ENCODE measurements at places on chromosomes 4 and X. TPM values are rescaled to one million over a fixed set of nuclear protein-coding genes. Genes with fewer than 3 reads are reported as not detected.

The CT45A10 gene
- total RNA-seq: not detected

The DCAF4L1 gene
- total RNA-seq: 0.55 TPM

The FAM114A1 gene
- 0.34 TPM for total RNA-seq

DNA sequence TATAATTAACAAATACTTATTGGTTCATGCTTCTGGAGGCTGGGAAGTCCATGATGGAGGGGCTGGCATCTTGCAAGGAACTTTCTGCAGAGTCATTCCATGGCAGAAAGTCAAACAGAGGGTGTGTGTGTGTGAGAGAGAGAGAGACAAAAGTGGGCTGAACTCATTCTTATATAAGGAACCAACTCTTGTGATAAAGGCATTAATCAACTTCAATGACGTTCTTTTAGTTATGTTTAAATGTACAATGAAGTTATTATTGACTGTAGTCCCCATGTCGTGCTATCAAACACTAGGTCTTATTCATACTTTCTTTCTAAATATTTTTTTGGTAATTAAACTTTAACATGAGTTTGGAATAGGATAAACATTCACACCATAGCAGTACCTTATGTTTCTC, 1408.8 kb downstream of the STIM2 start:
- DNase-seq: no peak
- H3K27me3 ChIP-seq: no peaks in the 10 kb centered on the region

DNA sequence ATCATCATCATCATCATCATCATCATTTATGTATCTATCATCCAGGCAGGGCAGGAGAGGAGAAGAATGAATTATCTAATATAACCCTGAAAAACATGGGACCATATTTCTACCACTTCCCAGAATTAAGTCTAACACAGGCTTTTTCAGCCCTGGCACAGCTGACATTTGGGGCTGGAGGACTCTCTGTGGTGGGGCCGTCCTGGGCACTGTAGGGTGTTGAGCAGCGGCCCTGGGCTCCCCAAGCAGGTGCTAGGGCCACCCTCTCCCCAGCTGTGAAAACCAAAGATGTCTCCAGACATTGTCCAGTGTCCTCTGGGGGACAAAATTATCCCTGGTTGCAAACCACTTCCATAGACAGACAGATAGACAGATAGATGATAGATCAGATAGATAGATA, 288.4 kb downstream of the CRLF2 start:
- DNase-seq: no peak
- H3K27me3 ChIP-seq: no peaks in the 10 kb centered on the region
- no peaks in the 10 kb centered on the region for H3K4me1 ChIP-seq
- no peak overlapping the region for H3K27ac ChIP-seq
- H3K4me3 ChIP-seq: no peak overlapping the region
- H3K36me3 ChIP-seq: no peaks in the 10 kb centered on the region

DNA sequence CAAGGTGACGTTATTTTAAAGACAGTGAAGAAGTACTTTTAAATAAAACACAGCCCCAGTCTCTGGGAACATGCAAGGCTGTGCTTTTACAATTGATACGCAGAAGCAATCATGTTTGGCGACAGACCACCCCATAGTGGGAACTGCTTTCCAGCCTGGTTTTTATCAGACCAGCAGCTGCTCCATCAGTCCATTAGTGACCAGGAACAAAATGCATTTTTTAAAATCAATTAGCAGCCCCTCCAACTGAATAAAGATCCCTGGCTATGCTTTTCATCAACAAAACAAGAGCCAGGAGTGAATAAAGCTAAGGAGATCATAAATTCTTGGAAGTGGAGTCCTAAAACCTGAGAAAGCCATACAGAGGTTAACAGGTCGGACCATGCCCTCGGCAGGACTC, 153.0 kb upstream of the TENM3 start:
- H3K36me3 ChIP-seq: no peaks in the 10 kb centered on the region
- H3K27me3 ChIP-seq: peaks cover 7% of the 10 kb centered on the region
- no peaks in the 10 kb centered on the region for H3K4me1 ChIP-seq

GRCh38 chr4:123046096-123046495, 123.7 kb upstream of the NUDT6 start:
- DNase-seq: no peak
- H3K27ac ChIP-seq: no peak overlapping the region
- H3K4me3 ChIP-seq: no peak overlapping the region
- H3K36me3 ChIP-seq: peaks cover 72% of the 10 kb centered on the region

DNA sequence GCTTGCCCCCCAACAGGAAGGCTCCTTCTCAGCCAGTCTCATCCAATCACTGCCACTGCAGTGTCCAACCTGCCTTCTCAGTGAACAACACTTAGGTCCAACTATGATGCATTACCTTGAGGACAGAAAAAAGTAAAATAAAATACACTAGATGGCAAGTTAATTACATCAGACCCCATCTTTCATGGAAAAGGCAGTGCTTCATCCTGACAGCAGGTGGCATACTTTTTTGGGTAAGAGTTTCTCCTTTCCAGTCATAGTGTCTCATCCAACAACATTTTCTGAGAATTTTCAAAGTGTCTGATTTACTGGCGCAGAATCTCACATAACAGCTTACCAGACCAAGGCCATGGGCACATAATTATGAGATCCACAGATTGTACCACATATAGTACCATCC, 1742.8 kb downstream of the PCDH7 start:
- H3K36me3 ChIP-seq: no peaks in the 10 kb centered on the region
- no peak for DNase-seq
- H3K27ac ChIP-seq: no peak overlapping the region

DNA sequence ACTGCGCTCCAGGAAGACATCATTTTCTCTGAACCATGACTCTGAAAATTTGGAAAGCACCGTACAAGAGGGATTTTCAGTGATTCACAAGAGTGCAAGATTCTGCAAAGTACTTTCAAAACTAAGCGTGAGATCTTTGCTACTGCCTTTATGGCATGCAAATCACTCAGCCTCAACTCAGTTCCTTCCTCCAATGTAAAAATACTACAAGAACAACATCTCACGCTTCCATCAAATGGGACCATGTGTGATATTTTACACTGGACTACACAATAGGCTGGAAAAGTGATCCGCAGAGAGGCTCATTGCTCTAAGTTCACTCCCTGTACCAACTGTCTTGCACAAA, 674 bp upstream of the IL15 start:
- H3K4me3 ChIP-seq: peak overlapping the region; percentile 88
- DNase-seq: no peak
- H3K36me3 ChIP-seq: no peaks in the 10 kb centered on the region
- H3K4me1 ChIP-seq: peaks cover 15% of the 10 kb centered on the region
- H3K27me3 ChIP-seq: peaks cover 7% of the 10 kb centered on the region
- no peak overlapping the region for H3K27ac ChIP-seq

DNA sequence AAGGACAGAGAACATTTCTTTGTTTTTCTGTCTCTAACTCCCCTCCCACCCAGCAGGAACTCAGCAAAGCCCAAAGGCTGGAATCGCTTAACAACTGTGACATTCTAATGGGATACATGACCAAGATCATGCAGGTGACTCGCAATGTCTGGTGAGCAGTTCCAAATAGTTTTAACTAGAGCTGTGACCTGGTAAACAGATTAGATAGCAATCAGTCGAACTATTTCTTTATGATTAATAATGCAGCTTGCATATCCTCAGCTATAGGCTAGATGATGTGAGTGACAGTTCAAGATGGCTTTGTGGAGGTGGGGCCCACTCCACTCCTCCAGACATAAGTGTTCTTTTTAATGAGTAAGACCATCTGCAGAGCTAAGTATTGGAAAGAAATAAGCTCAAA, 20.0 kb upstream of the GABRE start:
- H3K4me1 ChIP-seq: no peaks in the 10 kb centered on the region
- no peak for DNase-seq
- no peak overlapping the region for H3K27ac ChIP-seq
- no peak overlapping the region for H3K4me3 ChIP-seq

- DNase-seq: no peak
- no peaks in the 10 kb centered on the region for H3K4me1 ChIP-seq
- no peaks in the 10 kb centered on the region for H3K36me3 ChIP-seq
- H3K4me3 ChIP-seq: no peak overlapping the region
- no peak overlapping the region for H3K27ac ChIP-seq
- H3K27me3 ChIP-seq: no peaks in the 10 kb centered on the region
Measured at GRCh38 chrX:50054147-50054546, 131.8 kb downstream of the CLCN5 start.

- H3K27ac ChIP-seq: no peak overlapping the region
- DNase-seq: no peak
- no peaks in the 10 kb centered on the region for H3K4me1 ChIP-seq
- H3K27me3 ChIP-seq: no peaks in the 10 kb centered on the region
- peaks cover 1% of the 10 kb centered on the region for H3K36me3 ChIP-seq
Measured at GRCh38 chr4:47784222-47784621, 53.6 kb downstream of the CORIN start.

DNA sequence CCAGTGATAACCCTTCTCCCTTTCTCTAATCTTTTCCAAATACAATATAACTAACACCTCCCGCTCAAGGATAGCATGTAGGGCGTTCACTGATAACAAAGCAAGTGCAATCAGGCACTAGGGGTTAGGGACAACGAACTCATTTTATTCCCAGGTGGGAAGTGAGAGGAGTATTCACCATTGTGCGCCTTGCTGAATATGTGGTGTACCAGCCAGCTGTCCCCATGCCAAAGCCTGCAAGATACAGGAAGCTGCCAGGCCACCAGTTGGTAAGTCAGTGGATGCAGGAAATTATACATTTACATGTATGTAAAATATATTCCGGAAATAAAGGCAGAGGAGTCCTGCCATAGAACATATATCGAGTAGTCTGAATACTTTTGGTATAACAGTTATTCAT, 6.3 kb upstream of the HPRT1 start:
- DNase-seq: no peak
- H3K36me3 ChIP-seq: no peaks in the 10 kb centered on the region
